ENCODE measurements at places on chromosomes 4 and X.

GRCh38 chr4:61079427-61079826 lies 120.7 kb upstream of the ADGRL3 start:
- no peak for DNase-seq

- no peak for DNase-seq
These were observed 5.4 kb downstream of the WDR1 start for GRCh38 chr4:10111067-10111801.

- DNase-seq = no peak
These were observed 84.6 kb downstream of the FBXO8 start for GRCh38 chr4:174198828-174199227.

GRCh38 chr4:158170691-158171561 lies 1.9 kb downstream of the GASK1B start:
- DNase-seq = no peak

GRCh38 chr4:72938516-72938915 lies 131.0 kb downstream of the COX18 start:
- no peak for DNase-seq

- DNase-seq = no peak
These were observed 250.7 kb upstream of the RASGEF1B start for GRCh38 chr4:81722290-81722851.

DNA sequence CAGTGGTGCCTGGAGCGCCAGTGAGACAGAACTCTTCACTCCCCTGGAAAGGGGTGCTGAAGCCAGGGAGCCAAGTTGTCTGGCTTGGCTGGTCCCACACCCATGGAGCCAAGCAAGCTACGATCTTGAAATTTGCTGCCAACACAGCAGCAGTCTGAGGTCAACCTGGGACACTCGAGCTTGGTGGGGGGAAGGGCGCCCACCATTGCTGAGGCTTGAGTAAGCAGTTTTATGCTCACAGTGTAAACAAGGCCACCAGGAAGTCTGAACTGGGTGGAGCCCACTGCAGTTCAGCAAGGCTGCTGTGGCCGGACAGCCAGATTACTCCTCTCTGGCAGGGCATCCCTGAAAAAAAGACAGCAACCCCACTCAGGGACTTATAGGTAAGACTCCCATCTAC lies 149.5 kb downstream of the EDA2R start:
- DNase-seq = no peak

GRCh38 chr4:112119353-112119783 lies 25.9 kb upstream of the FAM241A start:
- no peak for DNase-seq

DNA sequence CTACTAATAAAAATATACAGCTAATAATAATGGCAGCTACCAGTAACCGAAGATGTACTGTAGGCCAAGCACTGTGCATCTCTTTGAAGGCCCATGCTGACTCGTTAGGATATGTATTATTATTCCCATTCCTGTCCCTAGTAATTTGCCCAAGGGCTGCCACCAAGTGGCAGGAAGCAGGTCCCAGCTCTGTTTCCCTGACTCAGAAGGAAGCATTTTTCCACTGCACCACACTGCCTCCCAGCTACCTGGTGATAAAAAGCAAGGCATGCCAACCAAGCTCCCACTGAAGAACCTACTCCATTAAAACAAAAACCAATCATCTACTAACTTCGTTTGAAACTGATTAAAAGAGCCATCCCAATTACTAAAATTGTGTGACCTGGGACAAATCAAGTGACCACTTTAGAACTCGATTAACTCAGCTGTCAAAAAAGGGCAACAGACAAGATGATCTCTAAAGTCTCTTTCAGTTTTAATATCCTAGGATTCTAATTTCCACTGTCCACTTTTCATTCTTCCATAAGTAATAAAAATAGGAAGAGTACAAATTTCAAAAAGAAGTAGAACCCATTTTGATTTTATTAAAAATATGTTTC lies 24.3 kb upstream of the PGM2 start:
- DNase-seq = no peak

GRCh38 chr4:38017609-38018008 lies 57.4 kb downstream of the PTTG2 start:
- DNase-seq = no peak

DNA sequence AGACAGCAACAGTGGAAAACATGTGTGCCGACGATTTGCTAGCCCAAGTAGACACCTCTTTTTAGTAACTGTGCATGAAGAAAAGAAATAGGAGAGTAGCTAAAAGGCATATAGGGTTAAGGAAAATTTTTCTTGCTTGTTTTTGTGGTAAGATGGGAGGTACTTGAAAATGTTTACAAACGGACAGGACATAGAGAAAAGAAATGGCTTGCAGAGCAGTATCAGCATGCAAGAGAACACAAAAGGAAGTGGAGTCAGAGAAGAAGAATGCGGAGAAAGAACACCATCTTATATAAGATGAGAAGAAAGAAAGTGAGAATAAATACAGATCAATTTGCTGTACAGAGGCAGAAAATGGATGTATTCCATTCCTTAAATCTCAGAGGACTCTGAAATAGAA lies 263.7 kb upstream of the ETNPPL start:
- DNase-seq = no peak

- no peak for DNase-seq
These were observed 367.6 kb upstream of the AGA start for GRCh38 chr4:177809791-177810190.

DNA sequence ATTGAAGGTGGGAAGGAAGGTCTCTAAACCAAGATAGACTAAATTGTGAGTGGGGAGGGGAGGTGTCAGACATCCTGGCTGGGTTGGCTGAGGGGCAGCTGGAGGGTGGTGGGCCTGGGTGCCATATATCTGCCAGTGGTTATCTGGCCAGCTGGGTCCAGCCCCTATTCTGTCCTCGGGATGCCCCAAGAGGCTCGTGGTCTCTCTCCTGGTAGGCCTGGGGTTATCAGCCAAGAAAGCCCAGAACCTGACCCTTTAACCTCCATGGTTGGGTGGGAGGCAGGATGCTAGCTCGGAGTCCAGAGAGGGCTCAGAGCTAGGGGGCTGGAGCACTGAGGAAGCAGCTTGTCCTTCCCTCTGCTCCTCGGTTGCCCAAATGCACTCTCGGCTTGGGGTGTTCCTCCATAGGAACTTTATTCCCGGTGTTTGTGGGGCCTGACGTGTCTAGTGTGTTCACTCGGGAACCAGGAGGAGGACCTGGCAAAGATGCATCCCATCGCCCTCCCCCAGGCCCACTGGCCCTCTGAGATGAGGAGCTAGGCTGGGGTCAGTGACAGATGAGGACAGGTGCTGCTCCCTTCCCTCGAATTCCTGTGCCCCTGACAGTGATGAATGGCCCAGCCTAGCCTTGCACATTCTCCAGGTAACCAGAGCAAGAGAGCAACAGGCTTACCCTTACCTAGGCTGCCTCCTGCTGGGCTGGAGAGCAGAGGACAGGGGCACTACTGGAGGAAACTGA lies 5.2 kb upstream of the EFNB1 start:
- DNase-seq = no peak

GRCh38 chr4:26369132-26369531 lies 48.3 kb downstream of the RBPJ start:
- no peak for DNase-seq

All from NK-92 treated with Interleukin-12 subunit alpha and Interleukin-12 subunit beta, amount 100 ng/mL, for 24 hours (cell line).